ENCODE measurements at places on chromosomes 4 and X.

DNA sequence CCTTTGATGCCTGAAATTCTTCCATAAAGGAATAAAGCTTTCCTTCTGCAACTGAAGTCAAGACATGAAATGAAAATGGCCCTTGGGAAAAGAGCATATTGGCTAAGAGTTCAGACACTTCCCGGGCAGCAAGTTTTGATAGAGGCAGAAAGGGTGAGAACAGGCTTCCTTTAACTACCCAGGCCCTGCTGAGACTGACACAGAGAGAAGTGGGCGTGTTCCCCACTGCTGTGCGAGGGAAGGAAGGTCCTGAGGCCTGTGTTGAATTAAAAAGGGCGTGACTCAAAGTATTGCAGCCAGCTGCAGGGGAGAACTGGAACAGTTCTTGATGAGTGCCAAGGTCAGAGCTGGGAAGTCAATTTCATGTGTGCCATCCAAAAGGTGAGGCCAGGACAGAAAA is 33.9 kb upstream of the ADGRG2 start:
- DNase-seq = no peak

DNA sequence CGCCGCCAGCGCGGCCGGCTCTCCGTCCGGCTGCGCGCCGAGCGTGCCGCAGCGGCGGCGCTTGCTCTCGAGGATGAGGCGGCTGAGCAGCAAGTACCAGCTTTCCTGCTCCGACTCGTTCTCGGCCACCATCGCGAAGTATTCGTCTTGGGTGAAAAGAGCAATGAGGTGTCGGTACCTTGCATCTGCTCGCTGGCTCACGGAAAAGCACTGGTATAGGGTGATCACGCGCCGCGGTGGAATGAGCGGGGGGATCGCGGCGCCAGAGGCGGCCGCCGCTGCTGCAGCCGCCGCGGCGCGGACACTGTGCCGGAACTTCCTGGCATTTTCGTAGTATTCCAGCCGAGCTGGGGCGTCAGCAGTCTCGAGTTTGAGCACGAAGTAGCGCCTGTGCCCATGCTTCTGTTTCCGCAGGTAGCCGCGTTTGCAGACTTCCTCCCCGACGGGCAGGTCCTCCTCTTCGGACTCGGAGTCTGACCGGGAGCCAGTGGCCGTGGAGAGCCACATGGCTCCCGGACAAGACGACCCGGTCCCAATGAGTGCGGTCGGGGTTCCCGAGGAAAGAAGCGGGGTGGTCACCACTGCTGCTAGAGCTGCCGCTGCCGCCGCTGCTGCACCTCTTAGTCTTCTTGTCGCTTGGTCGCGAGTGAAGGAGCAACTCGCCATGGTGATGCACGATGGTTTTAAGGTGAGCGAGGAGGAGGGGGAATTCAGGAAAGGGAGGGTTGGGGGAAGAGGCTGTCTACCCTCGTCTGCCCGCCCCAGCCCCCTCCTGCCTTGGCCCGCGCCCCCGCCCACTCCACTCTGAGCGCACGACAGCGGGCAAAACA is 469 bp downstream of the IRS4 start:
- DNase-seq = no peak

GRCh38 chr4:154164931-154165839 is 326.4 kb downstream of the DCHS2 start:
- no peak for DNase-seq

DNA sequence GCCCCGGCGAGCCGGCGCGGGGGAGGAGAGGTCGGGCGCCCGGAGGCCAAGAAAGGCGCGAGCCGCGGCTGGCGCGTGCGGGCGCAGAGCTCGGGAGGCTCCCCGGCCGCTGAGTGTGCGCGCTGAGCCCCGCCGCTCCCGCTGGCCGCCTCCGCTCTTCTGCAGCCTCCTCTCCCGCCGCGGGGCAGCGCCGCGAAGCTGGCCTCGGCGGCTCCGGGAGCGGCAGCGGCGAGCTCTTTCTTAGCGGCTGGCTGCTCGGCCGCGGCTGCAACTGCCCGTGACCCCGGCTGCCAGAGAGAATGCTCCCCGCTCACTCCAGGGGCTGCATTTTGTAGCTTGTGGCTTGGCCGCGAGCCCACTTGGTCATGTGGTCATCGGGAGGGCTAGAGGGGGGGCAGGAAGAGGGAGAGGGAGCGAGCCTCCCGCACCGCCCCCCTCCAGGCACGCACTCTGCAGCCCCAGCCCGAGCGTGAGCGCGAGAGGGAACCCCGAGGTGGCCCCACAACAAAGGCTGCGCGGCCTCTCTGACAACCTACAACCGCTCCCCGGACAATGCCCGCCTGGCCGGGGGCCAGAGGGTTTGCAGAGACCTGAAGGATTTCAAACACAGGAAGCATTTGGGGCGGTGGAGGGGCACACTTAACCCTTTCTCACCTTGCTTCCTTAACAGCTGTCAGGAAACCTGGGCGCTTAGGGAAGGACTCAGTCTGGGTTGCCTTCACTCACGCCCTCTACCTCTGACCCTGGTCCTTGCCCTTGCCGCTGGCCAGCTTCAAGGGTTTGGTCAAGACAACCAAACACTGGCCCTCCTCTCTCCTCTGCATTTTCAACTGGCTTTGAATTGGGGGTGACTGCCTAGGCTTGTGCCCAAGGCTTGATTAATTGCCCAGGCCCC is at the start of gene APLN:
Gene APLN, minus strand, starts transcription at position 305 of the 895 bp plus-strand sequence. CDS start 326 bp downstream, outside the sequence.
- no peak for DNase-seq

DNA sequence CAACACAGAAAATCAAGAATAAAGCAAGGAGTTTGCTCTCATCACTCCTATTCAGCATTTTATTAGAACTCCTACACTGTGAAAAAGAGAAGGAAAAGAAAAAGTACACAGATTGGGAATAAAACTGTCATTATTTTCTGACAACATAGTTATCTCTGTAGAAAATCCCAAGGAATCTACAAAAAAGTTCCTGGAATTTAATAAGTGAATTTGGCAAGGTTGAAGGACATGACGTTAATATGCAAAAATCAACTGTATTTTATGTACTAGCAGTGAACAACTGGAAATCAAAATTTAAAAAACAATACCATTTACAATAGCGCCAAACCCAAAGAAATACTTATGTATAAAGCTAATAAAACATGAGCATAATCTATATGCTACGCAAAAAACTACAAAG is 26.3 kb downstream of the CHIC2 start:
- no peak for DNase-seq

GRCh38 chr4:39648827-39649558 is 10.3 kb upstream of the SMIM14 start:
- DNase-seq = no peak

DNA sequence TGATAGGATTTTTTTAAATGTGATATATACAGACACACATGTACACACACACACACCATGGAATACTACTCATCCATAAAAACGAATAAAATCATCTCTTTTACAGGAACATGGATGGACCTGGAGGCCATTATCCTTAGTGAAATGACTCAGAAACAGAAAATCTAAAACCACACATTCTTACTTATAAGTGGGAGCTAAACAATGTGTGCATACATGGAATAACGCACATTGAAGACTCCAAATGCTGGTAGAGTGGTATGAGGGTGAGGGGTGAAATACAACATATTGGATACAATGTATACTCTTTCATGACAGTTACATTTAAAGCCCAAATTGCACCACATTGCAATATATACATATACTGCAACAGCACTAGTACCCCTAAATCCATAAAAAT is 120.2 kb upstream of the ADGRL3 start:
- DNase-seq = no peak

DNA sequence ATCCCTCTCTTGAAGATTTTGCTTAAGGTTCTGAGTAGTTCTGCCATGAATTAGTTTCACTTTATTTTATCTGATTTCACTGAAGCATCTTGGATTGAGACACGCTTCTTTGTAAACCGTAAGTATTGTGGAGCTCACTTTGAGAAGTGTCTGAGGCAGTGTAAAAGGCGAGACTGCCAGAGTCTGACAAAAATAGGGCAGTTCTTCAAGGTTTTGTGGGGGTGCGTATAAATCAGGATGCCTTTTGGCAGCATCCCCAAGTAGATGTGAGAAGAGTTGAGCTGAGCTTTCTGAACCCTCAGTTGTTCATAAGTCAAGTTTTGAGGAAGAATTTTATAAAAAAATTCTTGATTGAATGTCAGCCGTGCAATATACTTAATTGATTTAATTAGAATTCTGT is 76.3 kb downstream of the RBPJ start:
- DNase-seq = no peak

- no peak for DNase-seq
Measured at GRCh38 chrX:70970482-70970995, 39.6 kb upstream of the SLC7A3 start.

GRCh38 chr4:86961116-86961515 is 26.3 kb downstream of the AFF1 start:
- DNase-seq = no peak

DNA sequence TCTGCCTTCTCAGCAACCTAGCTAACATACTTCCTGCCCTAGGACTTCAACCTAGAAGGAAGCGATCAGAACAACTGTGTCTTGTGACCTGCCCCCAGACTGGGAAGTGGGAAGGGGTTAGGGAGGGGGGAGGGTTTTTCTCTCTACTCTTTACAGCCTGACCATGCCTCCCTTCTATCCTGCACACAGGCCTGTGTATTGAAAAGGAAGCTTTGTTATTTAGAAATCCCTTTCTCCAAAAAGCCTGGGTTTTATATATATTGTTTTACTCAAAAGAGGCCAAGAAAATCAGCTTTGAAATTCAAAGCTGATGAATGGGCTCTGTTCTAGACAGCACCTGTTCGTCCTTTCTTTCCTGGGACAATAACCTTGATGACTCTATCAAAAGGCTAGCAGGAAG is 35.2 kb upstream of the SMS start:
- DNase-seq = no peak

GRCh38 chrX:1475481-1475880 is 22.8 kb upstream of the ASMTL start:
- DNase-seq = no peak

DNA sequence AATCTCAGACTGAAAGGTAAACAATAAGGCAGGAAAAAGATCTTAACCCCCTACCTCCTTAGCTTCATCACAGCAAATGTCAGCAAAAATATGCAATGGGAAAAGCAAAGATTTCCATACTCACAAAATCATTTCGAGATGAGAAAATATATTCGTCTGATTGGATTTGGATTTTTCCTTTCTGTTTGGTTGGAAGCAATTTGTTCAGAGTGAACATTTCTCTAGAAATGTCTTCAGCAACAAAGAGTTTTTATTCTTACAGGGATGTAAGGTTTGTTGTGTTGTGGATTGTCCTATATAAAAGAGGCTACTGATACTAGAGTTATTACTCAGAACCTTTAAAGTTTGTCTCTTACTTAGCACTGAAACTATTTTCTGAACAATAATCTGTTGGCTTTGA is 23.8 kb downstream of the GRIA2 start:
- DNase-seq = no peak

GRCh38 chr4:65968831-65969558 is 298.7 kb upstream of the EPHA5 start:
- DNase-seq = no peak

GRCh38 chr4:80024335-80024734 is 48.7 kb downstream of the ANTXR2 start:
- DNase-seq = no peak

DNA sequence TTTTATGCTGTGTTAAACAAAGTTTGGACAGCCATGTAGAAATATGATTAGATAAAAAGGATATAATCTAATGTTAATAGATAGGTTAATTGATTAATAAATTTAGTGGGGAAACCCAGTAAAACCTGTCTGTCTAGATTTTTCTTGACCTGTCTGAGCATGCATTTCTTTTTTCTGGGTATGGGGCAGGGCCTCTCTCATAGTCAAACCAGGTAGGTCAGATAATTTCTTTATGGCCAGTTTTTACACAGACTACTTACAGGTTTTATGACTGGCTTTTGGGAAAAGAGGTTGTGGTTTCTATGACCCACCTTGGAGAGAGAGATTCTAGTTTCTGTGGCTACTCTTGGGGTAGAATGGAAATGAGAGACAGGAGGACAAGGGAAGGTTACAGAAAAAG is 135.6 kb upstream of the EPHA5 start:
- DNase-seq = no peak

- no peak for DNase-seq
Measured at GRCh38 chrX:72009731-72010130, 99.1 kb downstream of the NHSL2 start.

GRCh38 chr4:101169044-101170014 is 178.0 kb downstream of the PPP3CA start:
- peak; percentile 31 for DNase-seq

GRCh38 chrX:2689773-2690666 is 1.1 kb upstream of the CD99 start:
- no peak for DNase-seq

DNA sequence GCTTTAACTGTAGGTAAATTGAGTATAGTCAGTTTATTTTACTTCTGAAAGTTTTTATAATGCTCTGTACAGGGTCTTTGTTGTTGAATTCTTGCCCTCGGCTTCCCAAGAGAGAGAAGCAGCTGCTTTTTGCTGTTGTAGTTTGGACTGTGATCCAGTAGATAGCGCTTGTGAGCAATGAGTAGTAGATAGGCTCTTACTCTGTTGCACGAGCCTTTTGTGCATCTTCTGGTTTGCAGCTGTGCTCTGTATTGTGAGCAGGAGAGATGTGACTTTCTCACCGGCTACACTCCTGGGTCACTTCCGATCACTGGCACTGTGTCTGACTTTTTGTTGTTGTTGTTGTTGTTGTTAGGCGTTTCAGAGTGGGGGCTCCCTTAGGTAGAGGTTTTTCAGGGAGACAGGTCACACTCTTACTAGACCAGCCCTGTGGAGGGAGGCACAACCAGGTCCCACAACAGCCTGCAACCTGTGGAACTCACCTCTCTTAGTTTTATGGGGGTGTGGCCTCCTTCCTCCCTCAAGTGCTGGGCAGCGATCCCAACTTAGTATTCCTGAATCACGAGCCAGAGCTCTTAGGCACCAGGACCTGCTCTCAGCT is 822.1 kb upstream of the GALNTL6 start:
- DNase-seq = no peak

GRCh38 chr4:147640331-147640730 is 23.1 kb downstream of the TMEM184C start:
- no peak for DNase-seq

DNA sequence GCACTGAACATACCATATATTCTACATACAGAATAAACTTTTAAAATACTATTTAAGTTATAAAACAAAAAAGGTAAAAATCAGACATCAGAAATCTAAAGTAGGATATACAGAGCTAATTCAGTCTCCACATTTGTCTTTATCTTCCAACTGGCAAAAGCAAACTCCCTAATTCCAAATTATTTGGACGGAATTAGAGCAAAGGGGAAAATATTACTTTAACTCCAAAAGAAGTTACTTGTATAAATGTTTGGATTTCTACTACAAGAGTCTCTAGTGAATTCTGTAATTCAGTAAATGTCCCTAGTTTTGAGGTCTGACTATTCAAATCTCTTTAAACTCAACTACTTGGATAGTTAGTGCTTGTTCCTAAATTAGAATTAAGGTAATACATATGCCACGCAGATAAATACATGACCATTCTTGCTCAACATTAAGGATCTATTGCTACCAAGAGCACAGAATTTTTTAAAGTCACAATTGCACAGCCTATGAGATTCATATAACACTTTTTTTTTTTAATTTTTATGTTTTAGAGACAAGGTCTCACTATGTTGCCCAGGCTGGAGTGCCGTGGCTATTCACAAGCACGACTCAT is 7.3 kb downstream of the ZNF280C start:
- no peak for DNase-seq
